ENCODE measurements at places on chromosomes 4 and X. TPM values are rescaled to one million over a fixed set of nuclear protein-coding genes. Genes with fewer than 3 reads are reported as not detected.

Gene ZXDA
- 1.8 TPM for total RNA-seq

Gene PLXNB3
- total RNA-seq: not detected

Gene CSAG3
- total RNA-seq: not detected

DNA sequence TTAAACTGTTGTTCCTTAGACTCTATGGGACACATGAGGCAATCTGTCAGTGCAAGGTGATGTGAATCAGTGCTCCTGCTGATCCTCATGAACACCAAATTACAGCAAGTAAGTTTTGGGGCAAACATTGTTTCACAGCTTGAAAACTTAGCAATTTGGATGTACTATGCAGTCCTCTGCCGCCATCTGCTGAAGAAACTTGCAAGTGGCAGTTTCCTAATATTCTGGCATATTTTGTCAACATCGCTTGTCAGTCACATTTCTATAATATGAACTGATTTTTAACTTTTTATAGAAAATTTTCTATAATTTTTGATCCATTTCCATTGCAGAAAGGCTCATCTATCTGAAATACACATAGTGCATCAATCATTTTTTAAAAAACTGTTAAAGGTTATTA is 56.3 kb downstream of the ZAR1 start:
- DNase-seq: peak; percentile 43

GRCh38 chr4:141375855-141376254 is 155.2 kb downstream of the ZNF330 start:
- DNase-seq: peak; percentile 3

GRCh38 chr4:84492737-84493091 is 6.4 kb downstream of the NKX6-1 start:
- no peak for DNase-seq

- DNase-seq: no peak
These were observed 1.1 kb upstream of the RASSF6 start for GRCh38 chr4:73621357-73621756.

DNA sequence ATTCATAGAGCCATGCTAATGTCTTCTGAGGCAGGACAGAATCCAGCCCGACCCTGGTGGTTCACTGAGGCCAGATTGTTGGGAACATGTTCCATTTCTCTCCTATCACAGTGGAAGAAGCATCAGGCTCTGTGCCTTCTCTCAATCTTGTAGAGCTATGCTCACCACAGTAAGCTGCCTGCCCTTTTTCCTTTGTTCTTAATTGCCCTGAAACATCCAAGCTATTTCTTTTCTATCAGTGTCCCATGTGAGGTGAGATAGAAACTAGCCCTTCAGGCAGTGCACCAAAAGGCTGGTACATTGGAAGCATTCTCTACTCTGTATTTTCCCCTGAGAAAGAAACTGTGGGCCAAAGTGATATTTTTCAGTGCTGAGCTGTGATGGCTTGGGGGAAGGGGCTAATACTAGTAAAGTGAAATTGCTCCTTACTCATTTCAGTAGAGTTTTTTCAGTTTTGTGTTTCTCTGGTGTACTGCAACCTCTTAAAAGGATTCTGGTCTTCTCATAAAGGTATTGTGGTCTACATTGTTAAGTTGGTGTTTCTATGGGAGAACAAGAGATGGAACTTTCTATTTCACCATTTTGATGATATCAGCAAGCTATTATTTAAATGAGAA is 611.2 kb downstream of the RPA4 start:
- DNase-seq: peak; percentile 1

DNA sequence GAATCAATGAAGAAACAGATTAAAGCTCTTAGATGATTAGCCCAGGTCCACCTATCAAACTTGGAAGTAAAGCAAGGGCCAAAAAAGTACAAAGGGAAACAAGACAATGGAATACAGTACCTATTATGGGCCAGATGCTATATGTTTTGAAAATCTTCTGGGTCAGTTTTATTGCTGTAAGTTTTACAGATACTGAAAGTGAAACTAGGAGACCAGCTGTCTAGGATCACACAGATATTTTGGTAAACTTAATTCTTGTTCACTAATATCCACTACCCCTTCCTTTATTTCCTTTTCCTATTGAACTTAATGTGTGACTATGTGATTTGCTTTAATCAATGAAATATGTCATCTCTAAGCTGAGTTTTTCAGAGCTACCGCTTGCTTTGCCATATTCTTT is 505.4 kb upstream of the PITX2 start:
- no peak for DNase-seq

- no peak for DNase-seq
These were observed 153.0 kb downstream of the DCLK2 start for GRCh38 chr4:150231107-150231770.

GRCh38 chr4:48193096-48193836 is 59.2 kb upstream of the TXK start:
- no peak for DNase-seq

- DNase-seq: no peak
These were observed 351.4 kb downstream of the PTTG2 start for GRCh38 chr4:38311495-38312126.

DNA sequence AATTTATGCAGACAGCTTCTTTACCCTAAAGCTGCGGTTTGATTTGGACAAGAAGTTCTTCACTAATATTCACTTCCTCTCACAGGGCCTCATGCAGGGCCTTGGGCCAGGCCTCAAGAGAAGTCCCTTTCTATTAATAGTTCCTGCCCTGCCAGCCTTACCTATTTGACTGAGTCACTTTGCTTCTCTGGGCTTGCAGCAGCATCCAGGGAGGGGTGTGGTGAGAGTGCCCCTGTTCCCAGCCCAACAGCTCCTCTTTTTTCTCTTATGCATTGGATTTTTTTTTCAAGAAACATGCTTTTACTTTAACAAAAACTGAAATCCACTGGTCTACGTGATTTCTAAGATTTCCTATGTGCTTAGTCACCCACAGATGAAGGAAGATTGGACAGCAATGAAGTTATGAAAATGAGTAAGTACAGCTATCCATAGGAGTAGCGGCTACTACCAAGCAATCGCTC is 26.7 kb downstream of the FAM156B start:
- DNase-seq: no peak

GRCh38 chrX:112545051-112545450 is 134.7 kb downstream of the LHFPL1 start:
- DNase-seq: no peak

DNA sequence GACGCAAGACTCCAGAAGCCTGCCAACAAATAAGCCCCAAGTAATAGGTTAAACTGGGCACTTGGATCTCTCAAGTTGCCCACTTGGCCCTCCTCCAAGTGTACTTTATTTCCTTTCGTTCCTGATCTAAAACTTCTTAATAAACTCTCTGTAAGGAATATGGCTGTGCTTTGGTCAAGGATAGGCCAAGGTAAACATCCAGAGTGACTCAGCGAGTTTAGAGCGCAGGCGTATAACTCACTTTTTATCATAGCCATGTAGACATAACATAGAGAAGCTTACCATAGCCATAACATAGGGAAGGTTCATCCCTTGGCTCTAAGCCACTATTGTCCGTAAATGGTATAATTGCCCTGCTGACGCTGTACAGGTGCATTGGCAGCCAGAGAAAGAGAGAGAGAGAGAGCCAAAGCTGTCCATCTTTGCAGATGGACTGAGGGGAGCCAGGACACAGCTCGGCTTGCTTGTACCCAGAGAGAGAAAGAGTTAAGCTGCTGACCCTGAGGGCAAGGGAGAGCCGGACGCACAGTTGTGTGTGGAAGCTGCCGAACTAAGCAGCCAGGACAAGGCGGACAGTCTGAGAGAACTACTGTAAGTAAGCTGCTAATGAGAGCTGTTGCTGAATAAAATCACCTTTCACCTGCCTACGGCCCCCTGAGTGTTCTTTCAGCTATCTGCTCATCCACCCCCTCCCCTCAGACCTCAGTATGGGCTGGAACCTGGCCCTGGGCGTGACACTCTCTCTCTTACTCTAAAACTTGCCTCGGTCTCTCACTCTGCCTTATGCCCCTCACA is 1.8 kb downstream of the TLR1 start:
- DNase-seq: no peak

DNA sequence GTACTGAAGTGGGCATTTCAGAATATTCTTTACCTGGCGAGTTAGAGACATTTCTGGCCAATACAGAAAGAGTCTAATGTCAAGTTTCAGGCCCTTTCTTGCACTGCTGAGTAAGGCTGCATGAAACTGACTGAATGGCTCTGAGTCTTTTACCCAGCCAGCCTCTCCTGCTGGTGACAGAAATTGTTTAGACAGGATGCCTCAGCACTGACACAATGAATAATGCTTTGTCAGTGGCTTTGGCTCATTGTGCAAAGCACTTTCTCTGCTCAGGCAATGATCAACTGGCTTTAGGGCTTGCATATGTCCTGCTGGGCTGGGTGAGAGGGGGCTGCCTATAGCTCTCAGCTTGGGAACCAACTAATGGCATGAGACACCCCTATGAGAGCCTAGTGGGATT is 45.5 kb downstream of the CLNK start:
- DNase-seq: no peak

DNA sequence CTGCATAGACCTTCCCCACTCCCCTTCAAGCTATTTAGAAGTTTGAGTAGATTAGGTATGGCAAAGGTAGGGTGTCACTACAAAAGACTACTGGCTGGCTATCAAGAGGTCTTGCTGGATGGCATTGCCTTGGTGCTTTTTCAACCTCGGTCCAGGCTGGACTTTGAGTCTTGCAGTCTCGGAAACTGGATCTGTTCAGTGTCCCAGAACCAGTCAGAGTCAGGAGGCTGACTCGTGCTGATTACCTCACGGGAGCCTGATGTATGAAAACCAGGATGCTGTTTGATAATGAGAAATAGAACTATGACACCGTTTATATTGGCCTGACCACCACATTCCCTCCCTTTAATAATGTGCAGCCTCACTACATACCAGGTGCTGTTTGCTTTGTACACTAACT is 2.7 kb upstream of the PHKA1 start:
- no peak for DNase-seq

DNA sequence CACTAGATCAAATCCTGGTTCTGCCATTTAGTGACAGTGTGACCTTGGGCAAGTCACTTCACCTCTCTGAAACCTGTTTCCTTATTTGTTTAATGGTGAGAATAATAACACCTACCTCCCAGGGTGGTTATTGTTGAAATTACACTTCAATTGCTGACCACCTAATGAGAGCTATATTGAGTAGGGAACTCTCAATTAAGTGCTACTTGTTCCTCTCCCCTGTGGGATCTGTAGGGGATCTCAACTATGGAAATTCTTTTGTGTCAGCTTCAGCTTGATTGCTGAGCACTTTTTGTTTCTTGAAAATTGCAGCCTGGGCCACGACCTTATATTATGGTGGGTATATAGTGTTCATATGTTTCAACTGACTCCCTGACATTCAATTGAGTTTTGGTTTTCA is 102.1 kb downstream of the SHROOM4 start:
- DNase-seq: no peak

DNA sequence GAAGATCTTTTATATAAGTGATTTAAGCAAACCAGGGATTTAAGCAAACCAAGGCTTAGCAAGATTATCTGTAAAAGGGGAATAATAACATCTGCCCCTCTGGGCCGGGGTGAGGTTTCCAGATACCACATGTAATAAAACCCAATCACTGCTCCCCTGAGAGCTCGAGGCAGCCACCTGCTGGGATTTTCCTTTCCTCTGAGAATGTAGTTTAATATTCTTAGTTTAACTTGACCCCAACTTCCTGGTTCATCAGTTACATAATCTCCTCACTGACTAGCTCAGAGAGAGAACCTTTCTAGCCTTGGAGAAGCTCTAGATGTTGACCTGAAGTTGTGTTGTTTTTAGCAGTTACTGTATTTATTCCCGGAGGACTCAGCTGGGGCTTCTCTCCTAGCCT is 322.4 kb downstream of the ARHGAP10 start:
- no peak for DNase-seq

DNA sequence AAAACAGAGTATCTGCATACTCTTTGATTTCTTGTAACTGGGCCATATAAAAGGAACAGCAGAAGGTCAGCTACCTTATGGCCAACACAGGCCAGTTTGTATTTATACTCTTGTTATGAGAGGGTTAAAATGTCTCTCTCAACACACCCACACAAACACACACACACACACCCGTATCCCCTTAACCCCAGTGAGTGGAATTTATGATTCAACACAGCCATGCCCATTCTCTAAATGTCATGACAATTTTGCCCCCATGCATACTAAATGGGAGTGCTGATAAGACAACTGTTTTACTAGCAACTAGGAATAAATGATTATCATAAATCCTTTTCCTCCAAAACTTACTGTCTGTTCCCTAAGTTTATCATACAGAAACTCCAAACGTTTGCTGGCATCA is 22.1 kb upstream of the SCD5 start:
- no peak for DNase-seq

DNA sequence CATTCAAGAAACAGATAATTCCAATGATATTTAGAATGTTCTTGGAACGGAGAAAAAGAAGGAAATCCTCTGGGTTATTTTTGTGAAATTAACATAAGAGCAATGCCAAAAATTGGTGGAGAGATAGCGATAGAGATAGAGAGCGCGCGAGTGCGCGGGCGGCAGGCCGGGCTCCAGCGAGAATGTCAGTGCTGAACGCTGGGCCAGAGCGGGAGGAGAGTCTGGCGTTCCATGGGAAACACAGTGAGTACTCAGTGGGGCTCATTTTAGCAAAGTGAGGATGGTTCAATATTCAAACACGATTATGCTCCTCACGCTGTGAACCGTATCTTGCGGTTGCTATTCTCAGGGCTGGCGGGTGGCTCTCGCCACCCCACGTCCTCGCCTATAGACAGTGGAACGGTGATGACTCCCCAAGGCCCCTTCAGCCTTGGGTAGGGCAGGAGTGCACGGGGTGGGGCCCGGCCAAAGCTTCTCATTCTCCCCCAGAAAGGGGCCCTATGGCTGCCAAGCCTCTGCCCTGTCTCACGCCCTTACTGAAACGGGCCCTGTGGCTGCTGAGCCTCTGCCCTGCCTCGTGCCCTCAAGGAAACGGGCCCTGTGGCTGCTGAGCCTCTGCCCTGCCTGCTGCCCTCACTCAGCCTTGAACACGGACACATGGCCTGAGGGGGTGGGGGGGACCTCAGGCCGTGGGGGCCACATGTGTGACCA is 16.9 kb downstream of the CPLX1 start:
- peak; percentile 5 for DNase-seq

DNA sequence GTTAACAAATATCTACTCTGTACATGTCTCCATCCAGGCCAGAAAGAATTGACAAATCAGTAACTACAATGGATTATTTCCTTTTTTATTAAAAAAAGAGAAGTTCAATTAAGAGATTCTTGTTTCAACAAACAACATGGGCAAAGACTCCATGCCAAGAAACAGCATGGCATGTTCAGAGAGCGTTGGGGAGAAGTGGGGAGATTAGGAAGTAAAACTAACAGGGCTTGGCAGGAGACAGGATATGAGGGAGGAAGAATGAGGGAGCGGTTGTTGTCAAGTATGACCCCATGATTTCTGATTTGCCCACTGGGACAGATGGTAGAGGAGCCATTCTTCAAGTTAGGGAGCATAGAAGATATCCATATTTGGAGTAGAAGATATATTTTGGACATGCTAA is 128.4 kb downstream of the RNF150 start:
- DNase-seq: no peak

DNA sequence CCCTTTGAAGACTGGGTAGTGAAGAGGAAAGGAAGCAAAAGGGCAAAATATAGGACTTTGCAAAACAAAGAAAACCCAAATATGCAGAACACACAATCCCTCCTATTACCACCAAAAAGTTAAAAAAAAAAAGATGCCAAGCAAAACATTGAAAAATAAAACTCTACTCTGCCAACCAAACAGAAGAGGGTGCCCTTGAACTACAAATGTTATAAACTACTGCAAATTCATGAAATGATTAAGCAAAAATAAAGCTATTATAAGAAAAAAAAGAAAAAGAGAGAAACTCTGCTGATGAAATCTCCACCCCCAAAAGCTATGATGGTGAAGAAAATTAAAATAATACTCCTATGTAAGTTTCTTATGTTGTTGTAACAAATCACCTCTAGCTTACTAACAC is 168.5 kb upstream of the STK26 start:
- no peak for DNase-seq
